IPS DF 6.9 (cell line): ENCODE measurements at places on chromosomes 4 and X.

GRCh38 chr4:87875191-87875590 lies 42.4 kb downstream of the MEPE start:
- no peak for DNase-seq

- DNase-seq = no peak
Observed at GRCh38 chr4:187478292-187479140, 517.1 kb upstream of the ZFP42 start.

- DNase-seq = no peak
Observed at GRCh38 chrX:21996872-21997455, 35.2 kb upstream of the PHEX start.

- no peak for DNase-seq
Observed at GRCh38 chr4:125572601-125573000, 257.8 kb downstream of the FAT4 start.

- DNase-seq = no peak
Observed at GRCh38 chr4:169620880-169621248, 486 bp downstream of the CLCN3 start.

DNA sequence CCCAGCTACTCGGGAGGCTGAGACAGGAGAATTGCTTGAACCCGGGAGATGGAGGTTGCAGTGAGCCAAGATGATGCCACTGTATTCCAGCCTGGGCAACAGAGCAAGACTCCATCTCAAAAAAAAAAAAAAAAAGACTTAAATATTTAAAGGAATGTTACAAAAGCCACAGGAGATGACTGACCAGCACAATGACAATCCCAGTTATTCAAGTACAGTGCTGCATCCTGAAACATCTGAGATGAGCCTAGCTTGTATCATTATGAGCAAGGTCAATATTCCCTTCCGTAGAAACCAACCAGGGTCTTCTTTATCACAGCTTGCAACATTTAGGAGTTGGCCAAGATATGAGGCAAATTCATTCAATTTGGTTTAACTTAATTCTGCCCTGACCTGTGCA lies 38.6 kb downstream of the LNX1 start:
- DNase-seq = no peak

DNA sequence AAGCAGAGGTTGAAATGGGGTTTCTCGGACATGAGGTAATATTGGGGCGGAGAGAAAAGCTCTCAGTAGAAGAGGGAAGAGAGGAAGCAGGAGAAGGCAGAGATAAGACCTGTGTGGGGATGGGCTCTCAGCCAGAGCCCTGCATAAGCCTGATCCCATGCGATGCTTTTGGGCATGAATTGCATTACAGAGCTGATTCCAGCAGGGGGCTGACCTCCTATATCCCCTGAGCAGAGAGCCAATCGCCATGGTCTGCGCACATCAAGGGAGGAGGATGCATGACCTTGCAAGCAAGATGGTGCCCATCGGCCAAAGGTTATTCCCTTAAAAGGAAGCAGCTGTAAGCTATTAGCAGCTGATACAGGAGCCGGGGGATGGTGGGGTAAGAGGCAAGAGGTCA lies 7.6 kb downstream of the ANOS1 start:
- no peak for DNase-seq

DNA sequence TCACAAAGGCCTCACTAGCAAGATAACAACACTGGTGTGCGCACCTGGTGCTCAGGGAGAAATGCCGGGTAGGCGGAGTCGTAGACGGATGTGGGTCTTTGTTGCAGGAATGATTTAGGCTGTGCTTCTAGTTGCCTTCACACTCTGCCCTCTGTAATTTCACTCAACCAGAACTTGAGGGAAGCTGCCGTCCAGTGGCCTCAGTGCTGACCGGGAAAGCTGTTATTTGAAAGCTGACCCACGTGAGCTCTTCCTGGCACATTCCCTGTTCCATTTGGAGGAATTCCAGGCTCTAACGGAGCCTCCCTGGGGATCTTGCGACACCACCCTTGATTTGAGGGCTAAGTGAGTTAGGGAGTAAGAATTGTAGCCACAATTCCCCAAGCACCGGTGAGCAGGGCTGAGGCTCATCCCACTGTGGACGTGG lies 15.9 kb downstream of the SH3TC1 start:
- DNase-seq = no peak

DNA sequence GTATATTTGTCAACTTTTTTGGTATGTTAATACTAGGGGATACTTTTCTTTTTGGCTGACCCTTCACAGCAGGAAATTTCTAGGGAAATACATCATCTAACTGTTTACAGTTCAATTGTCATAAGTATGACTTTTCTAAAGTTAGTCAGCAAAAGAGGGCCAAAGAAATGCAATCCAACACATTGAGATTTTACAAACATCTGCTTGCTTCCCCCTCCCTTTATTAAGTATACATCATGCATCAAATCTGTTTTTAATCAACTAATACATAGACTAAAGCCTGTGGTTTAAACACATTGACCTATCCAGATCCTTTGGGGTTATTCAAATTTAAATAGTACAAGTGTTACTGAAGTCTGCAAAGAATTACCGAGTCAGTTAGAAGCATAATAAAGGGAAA lies 93.9 kb downstream of the MID1 start:
- DNase-seq = no peak

GRCh38 chr4:3872834-3873313 lies 106.7 kb downstream of the ADRA2C start:
- no peak for DNase-seq

DNA sequence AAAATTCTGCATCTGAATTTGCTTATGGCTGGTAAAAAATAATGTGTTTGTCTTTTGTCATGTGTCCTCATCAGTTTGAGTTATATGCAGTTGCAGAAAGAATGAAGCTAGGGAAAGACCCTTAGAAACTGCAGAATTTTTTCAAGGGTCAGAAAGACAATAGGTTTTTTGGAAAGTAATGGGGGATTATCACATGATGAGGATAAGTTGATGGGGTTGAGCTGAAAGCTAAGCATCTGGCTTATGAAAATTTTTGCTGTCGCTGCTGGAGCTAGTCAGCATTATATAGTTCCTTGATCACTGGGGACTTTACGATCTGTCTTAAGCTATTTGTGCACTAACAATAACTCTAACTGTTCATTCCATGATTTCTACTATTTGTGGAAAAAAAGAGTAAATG lies 331.7 kb downstream of the PPARGC1A start:
- DNase-seq = no peak
